Epithelial cell of prostate (primary cell): ENCODE measurements at places on chromosomes 11 and 22.

DNA sequence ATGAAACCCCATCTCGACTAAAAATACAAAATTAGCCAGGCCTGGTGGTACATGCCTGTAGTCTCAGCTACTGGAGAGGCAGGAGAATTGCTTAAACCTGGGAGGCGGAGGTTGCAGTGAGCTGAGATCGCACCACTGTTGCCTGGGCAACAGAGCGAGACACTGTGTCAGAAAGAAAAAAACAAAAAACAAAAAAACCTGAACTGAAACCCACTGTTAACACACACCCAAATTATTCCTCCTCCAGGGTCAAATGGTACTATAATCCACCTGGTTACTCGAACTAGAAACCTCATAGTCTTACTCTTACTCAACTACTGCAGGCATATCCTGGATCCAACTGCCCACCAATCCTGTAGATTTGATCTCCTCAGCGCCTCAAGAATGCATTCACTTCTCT is 35.5 kb downstream of the USP28 start:
- DNase-seq, result no peak

DNA sequence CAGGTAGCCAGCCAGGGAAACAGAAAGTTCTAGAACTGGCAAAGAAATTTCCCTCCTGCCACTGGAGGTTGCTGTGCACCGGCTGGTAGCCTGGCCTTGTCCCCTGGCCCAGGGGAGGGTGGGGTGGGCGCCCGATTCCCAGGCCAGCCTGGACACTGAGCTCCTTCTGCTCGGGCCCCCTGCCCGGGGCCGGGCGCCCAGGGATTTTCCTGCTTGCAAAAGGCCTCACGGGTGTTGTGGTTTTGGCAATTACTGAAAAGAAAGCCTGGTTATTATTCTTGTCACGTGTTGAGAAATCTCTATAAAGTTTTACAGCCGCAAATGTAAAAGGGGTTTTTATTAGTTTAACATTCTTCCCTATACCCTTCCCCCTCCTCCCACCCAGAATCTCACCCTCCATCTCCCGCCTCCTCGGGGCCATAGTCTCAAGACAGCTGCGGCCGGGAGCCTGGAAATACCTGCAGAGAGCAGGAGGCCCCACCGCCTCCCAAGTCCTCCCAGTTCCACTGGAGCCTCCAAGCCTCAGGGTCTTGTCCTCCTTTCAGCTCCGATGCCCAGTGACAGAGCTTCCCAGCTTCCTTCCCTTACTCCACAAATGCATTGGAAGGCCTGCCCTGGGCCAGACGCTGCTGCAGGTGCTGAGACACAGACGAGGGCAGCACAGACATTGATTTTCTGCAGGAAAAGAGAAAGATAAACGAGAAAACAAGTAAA is 1515.6 kb downstream of the TBC1D22A start:
- no peak for DNase-seq

- no peak for DNase-seq
These were observed at the start of gene RPS6KA4 for GRCh38 chr11:64358907-64359711. Gene RPS6KA4, plus strand, starts transcription at chr11:64359162. Its CDS starts 74 bp downstream, at chr11:64359236.

DNA sequence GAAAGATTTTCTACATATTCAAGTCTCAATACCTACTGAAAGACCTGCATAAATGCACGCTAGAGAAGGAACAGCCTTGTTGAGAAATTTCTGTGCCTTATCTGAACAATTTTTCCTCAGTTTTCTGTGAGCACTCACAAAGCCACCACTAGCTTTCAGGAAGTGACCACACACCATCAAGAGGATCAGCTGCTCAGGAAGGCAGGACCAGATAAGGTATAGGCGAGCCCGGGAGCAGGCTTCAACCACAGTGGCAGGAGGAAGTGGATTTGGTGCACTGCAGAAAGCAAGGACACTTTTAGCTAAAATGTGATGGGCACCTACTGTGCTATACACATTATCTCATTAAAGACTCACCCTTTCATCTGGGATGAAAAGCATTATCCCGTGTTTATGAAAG is 220.8 kb downstream of the RAB38 start:
- DNase-seq, result no peak

DNA sequence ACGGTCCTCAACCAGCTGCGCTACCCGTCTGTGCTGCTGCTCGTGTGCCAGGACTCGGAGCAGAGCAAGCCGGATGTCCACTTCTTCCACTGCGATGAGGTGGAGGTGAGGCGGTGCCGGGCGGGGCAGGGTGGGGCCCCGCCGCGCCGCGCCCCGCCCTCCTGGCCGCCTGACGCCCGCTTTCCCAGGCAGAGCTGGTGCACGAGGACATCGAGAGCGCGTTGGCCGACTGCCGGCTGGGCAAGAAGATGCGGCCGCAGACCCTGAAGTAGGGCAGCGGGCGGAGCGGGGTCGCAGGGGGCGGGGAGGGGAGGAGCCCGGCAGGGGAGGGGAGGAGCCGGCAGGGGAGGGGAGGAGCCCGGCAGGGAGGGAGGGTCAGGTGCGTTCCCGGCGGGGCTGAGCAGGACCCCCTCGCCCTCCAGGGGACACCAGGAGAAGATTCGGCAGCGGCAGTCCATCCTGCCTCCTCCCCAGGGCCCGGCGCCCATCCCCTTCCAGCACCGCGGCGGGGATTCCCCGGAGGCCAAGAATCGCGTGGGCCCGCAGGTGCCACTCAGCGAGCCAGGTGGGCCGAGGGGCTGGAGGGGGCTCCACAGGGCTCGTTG is 14.7 kb downstream of the EPS8L2 start:
- DNase-seq, result no peak

- DNase-seq, result no peak
These were observed 25.1 kb upstream of the TMA7B start for GRCh38 chr22:39935116-39935515.

GRCh38 chr11:131686836-131687235 is 316.4 kb downstream of the NTM start:
- DNase-seq, result no peak

DNA sequence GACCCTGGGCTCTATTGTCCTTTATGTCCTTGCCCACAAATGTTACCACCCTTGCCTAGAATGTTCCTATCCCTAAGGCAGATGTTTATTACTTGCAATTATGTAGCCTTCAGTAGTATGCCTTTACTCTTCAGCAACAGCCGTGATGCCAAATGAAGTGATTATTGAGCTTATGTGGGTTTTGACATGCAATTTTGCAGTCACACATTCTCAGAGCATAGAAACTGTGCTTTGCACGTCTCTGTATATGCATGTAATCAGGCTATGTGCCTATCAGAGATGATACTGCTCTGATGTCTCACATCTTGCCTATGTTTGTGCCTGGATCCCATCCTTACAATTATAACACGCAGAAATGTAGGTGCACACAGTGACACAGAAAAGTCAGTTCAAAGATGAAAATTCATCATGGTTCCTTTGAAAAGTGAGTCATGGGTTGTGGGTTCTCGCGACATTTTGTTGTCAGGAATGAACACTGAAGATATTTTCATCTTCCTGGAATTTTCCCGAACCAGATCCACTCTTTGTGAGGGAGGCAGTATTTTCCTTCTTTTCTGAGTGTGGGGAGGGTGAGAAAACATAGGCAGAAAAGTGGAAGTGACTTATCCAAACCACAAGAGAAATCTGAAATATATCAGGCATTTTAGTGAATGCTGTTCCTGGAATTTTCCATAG is 81.1 kb downstream of the BMAL1 start:
- no peak for DNase-seq

- no peak for DNase-seq
These were observed 1.0 kb downstream of the CBX7 start for GRCh38 chr22:39151329-39151975.

- DNase-seq, result no peak
These were observed 16.1 kb downstream of the ALKBH8 start for GRCh38 chr11:107549253-107549953.
